CD4-positive, alpha-beta T cell treated with Interleukin-10 for 1 hour (primary cell): ENCODE measurements at places on chromosomes 1 and 21.

DNA sequence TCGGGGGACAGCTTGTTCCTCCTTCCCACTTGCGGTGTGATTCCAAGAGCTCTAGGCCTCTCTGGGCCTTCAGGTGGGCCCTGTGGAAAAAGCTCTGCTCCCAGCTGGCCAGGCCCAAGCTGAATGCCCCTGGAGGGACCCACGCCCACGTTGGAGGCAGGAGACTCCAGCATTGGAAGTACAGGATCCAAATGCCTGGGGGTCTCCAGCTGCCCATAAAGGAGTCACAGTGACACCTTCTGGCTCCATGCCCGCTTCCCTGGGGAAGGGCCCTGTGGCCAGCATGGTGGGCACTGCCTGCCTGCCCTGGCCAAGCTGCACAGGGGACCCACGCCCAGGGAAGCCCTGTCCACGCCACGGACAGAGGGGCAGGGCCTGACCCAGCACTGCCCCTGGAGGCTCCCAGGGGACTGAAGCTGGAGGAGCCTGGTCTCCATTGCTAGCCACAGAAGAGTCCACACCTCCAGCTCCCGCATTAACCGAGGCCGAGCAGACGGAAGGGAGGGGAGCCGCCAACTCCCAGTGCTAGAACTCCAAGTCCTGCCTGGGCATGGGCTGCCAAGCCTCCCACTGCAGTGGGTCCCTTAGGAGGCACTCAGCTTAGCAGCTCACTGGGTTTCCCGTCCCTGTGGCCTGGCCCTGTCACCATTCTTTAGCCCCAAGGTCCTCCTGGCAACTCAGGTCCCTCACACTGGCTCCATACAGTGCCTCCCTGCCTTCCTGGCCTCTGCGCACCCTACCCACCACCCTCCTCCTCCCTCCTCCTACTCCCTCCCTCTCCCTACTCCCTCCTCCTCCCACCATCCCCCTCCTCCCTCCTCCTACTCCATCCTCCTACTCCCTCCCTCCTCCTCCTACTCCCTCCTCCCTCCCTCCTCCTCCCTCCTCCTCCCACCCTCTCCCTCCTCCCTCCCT, 41.9 kb downstream of the WNT9A start:
- no peak for DNase-seq

GRCh38 chr1:40090652-40091355, 6.2 kb downstream of the PPT1 start:
- no peak for DNase-seq

- no peak for DNase-seq
Observed at GRCh38 chr1:182293119-182293589, 98.4 kb downstream of the GLUL start.

DNA sequence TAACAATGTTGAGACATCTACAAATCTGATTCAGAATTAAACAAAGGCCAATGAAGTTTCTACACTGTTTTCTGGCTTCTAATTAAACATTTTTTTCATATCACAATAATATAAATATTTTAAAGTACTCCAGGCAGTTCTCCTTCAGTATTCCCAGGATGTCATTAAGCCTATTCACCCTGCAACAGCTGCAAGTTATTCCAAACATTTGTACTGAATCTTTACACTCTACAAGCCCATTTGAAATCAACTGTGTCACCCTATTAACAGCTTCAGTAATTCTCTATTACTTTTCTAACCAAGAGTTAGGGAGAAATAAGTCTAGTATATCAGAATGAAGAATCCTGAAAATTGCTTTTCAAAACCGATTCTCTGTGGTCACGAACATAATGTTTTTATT, 124.6 kb downstream of the OLFML2B start:
- DNase-seq, result no peak

DNA sequence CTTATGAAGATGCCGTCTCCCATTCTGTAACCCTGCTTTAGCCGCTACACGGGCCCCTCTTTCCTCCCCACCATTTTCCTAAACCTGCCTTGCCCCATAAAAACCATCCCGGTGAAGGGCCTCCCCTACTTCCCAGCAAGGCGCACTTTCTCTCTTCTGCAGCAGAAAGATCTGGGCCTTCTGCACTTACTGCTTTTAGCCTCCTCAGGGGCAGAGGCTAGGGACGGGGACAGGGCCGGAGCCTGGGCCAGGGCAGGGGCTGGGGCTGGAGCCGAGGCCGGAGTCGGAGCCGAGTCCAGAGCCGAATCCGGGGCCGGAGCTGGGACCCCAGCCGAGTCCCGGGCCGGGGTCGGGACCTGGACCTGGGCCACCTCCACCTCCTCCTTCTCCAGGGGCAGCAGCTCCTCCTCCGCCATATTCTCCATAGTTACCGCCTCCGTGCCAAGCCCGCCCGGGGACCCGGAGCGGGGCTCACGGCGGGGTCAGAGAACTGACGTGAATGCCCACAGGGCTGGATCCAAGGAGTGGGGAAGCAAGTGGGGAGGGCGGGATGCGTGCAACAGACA, 382 bp downstream of the TRMT1L start:
- peak; percentile 53 for DNase-seq

DNA sequence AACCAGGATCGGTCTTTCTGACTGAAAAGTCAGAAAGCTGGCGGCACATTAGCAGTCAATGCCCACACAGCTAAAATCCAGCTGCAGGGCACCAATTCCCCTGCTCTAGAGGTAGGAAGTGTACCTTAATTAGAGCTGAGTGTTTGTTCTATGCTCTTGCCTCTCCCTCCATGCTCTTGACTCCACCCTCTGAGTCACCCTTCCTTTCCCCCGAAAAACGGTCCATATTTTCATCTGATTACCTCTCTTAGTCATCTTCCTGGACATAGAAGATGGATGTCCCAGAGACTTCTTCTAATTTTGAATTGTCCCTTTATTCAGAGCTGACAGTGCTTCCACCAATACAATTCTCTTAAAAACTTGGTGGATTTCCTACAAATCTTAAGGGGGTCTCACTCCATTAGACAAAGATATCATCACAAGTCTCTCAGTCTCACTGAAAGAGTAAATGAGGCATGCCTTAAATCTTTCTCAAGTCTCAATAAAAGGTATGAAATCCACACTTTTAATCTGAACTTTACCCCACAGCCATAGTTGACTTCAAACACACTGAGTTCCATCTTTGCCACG, 44.1 kb upstream of the SLC19A1 start:
- DNase-seq, result no peak

DNA sequence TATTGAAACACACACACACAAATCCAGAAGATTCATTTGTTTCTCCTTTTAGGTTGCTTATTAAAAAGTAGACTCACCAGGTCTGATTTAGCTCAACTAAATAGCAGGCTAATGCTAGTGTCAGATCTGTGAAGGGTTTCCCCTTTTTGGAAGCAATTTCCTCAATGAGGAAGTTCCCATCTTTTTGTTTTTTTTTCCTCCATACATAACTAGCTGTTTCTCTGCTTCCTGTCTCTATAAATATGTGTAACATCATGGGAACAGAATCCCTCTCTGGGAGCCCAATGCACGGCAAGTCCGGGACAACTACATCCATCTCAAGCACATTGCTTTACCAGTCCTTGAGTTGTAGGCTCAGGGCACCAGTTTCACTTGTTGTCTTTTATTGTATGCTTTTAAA, 1421.1 kb downstream of the PLA2G4A start:
- DNase-seq, result no peak

DNA sequence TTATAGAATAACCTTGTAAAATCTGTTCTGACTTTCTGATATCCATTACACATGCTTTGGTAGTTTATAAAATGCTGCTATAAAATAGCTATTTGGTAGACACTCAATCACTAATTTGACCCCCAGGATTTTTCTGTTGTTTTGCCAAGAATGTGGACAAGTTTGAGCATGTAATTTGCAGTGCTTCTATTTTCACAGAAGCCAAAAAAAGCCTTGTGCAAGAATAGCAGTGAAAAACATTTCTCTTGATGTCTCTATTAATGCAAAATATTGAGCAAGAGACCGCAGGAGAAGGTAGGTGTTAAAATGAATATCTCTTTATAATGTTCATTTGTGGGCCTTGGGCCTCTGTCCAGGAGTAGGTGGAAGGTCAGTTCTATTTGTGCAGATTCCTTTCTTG, 22.5 kb downstream of the MAP3K7CL start:
- no peak for DNase-seq
